ENCODE measurements at places on chromosomes 7 and 10.

- DNase-seq = no peak
Observed at GRCh38 chr7:126838194-126838593, 414.5 kb downstream of the GRM8 start.

DNA sequence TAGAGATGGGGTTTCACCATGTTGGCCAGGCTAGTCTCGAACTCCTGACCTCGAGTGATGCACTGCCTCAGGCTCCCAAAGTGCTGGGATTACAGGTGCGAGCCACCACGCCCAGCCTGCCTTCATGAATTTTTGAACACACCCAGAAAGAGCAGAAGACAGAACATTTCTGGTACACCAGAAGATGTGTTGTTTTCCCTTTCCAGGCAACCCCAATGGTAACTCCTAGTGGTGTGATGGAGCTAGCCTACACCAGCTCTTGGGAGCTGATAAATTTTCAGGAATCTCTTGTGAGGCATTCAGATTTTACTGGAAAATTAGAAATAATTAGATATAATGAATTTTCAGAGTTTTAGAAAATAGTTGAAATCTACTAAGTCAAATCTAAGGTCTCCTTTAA, 904 bp upstream of the CCDC7 start:
- DNase-seq = no peak

DNA sequence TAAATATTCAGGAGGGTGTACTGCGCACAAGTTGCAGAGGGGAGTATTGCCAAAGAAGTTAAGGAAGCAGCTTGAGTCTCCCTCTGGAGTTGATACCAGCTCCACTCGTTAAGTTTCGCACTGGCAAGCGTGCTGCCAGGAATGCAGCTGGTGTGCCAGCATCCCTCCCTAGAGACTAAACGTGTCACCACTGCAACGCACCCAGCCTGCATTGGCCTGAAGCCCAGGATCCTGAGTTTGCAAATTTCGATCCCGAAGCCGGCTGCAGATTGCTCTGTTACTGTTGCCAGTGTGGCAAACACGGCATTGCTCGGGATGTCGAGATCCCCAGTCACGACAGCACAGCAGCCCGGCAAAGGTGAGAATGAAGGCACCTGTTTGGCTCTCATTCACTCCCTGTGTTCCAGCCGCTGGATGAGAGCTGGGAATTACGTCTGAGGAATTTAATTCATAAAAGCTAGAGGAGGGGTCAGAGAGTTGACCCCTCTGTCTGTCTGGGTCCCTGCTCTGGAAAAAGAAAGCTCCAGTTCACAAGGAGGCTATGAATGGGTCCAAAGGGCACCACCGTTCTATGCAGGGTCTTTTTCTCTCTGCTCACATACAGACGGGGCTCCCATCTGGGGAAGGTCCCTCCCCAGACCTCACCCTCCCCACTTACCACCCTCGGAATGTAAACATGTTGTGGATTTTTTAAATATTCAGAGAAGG, 61.0 kb downstream of the NRP1 start:
- no peak for DNase-seq

DNA sequence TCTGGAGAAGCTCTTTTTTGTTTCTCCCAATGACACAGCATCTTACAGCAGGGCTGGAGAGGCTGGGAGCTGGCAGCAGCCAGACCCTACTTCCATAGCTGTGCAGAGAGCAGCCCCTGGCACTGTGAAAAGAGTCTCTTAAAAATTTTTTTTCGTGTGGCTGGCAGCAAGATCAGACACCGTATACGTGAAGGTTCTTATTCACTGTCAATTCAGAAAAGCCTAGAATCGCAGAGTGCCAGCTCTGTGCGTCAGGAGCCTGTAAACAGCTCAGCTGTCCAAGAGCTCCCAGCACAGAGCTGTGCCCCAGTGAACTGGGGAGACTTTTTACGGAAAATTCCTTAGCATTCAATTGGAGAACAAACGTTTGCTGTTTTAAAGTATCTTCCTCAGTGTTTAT, 6.5 kb downstream of the BAG3 start:
- no peak for DNase-seq

- DNase-seq = no peak
Observed at GRCh38 chr7:45691155-45691656, 117.0 kb downstream of the ADCY1 start.

- no peak for DNase-seq
Observed at GRCh38 chr7:36811807-36812206, 87.5 kb upstream of the AOAH start.

GRCh38 chr7:5217851-5218331, 27.9 kb downstream of the WIPI2 start:
- DNase-seq = no peak

- DNase-seq = no peak
Observed at GRCh38 chr7:49229246-49229645, 304.9 kb downstream of the CDC14C start.

DNA sequence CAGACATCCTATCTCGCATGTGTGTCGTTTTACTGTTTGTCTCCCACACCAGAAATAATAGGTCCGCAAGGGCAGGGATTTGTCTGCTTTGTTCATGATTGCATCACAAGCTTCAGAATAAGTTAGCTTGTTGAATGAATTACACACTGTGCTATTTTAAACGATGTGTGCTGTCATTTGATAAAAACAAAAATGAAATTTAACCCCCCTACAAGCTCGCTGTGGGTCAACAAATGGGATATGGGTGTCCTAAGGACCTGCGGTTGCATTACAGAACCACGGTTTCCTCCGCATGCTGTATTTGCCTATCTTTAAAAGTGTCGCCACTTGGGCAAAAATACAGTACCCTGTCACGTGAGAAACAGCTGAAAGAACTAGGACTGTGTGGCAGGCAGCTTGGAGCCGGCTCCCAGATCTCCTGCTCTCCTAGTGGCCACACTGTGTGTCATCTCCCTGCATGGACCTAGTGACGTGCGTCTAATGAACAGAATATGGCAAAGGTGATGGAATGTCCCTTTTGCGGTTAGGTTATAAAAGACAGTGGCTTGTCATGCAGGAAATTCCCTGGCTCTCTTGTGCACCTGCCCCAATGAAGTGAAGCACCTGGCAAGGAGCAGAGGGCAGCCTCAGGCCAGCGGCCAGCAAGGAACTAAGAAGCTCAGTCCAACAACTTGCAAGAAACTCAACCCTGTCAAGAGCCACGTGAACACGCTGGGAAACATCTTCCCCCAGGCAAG, 32.9 kb upstream of the CRYGN start:
- DNase-seq = no peak

DNA sequence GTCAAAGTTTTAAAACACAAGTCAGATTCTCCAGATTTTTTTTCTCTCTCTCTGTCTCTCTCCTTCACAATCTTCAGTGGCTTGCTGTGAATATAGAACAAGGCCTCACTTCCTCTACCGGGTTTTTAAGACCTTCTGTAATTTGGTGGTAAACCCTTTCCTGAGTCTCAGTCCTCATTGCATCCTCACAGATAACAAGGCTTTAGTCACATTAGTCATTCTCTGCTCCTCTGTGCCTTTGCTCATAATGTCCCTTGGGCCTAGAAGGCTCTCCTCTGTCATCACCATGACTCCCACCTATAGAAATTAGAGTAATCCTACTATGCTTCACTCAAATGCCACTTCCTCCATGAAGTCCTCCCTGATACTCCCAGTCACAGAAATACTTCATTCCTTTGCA, 172.7 kb upstream of the HPS1 start:
- no peak for DNase-seq

GRCh38 chr10:81034383-81034782, 496.7 kb downstream of the SH2D4B start:
- no peak for DNase-seq

DNA sequence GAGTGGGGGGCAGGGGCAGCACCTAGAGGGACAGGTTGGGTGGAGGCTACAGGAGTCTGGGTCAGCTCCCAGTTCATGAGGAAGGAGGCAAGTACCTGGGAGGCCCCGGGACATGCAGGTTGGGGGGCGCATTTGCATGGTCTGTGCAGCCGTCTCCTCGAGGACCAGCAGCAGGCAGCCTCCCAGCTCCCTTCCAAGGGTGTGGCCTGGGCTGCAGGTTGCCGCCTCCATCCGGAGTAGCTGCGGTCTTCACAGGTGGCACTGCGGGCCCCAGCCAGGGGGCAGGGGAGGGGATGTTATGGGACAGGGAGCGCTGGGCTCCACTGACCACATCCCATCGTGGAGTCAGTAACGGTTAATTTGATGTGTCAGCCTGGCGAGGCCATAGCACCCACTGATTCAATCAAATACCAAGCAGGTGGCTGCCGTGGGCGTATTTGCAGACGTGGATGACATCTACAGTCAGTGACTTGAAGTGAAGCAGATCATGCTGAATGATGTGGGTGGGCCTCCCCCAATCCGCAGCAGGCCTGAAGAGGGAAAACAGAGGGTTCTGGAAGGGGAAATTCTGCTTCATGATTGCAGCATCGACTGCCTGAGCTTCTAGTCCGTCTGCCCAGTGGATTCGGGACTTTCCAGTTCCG, 81.6 kb downstream of the PRKAG2 start:
- no peak for DNase-seq

- no peak for DNase-seq
Observed at GRCh38 chr7:135877805-135878204, 99.4 kb downstream of the MTPN start.

DNA sequence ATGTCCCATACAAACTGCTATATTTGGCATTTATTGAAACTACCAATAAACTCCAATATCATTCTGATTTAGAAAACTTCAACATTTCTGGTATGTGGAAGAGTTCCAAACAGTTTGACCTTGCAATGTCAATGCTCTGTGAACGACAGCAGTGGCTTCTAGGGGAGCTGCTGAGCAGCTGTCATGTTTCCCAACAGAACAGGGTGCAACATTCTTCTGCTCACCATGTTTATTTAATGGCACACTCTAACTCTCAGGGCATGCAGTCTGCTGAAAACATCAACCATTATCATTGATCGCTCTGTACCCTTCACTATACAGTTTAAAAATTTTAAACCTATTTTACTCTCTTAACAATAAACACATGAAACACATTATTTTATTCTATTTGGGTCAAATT, 25.9 kb downstream of the LMOD2 start:
- no peak for DNase-seq

GRCh38 chr10:14124941-14125340, 205.8 kb downstream of the FRMD4A start:
- DNase-seq = no peak

- no peak for DNase-seq
Observed at GRCh38 chr10:108753326-108753725, 1170.0 kb downstream of the XPNPEP1 start.

DNA sequence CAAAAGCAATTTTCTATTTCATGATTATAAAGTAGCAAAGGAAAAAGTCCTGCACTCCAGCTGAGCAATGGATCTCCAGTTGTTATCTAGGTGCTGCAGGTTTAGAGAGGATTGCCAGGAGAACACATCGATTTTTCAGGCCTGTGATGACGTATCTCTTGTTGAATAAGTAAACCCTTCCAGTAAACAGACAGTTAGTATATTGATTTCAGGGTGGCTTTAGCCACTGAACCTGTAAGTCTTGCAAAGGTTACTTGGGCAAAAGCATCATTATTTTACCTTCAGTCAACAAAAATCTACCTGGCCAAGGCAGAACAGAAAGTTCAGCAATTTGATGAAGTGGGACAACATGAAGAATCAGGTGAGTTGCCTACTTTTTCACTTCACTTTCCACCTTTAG, 12.3 kb downstream of the EGFR start:
- no peak for DNase-seq

GRCh38 chr7:151834271-151835035, 42.5 kb downstream of the PRKAG2 start:
- DNase-seq = no peak

DNA sequence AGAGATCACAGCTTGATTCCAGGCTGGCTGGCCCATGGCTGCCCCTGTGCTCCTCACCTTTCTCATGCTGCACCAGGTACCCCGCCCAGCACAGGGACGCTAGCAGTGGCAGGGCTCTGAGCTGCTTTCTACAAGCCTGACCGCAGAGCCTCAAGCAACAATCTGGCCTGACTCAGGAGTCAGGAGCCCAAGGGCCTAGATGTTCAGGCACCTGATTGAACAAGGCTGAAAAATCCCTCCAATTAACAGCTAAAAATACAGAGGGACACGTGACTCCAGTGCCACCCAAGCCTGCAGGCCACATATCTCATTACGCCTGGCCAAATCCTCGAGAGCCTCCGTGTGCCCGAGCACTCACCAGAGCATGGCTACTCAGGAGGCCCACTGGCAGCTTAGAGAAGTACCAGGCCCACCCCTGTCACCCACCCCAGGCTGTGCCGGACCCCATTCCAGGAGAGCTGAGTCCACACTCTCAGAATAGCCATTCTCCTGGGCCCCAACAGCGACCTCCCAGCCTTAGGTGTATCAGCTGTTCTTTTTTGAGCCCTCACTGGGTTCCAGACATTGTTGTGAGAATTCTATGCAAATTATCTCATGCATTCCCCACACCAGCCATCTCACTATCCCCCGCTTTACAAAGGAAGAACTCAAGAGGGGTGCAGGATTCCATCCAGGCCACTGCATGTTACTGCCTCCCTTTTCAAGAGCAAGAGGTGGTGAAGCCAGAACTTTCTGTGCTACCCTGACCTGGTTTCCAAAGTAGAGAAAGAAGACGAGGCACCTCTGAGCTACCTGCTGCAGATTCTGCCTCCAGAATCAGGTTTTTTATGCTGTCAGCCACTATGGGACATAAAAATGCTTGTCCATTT, 98.3 kb downstream of the COL13A1 start:
- DNase-seq = no peak

DNA sequence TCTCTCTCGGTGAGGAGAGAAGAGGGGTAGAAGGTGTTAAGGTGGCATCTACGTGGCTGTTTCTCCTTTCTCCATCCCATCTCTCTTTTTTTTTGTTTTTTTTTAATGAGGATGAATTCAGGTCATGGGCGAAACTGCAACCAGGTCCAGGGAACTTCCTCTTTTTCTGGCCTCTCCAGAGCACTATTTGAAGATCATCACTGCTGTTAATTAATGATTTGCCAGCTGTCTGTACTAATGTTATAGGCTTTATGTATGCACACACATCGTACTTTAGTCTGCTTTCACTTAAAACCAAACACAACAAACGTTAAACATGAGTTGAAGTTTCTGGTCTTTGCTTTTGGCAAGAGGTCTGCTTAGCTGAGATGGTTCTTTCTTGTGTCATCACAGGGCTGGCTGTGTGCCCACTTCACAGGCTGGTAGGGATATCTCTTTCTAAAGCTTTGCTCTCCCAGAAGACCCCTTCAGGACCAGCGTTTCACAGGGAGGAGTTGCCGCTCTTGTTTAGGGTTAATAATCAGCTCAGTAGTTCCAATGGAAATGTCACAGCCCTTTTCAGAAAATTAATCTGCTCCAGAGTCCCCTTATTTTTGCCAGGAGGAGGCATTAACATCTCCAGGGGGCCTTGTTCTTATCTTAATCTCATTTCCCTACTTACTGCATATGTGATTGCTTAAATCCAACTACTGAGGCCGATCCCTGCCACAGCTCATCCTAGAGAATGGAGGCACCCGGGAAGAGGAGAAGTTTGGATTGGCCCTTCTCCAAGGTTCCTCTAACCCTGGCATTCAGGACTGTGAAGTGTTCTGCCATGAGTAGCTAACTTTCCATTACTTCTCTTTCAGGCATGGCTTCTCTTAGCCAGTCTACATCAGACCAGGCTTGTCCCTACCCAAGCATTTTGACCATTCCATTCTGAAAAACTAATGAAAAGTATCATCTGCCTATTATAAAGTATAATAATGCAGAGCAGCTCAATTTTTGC, 273.9 kb upstream of the NFE2L3 start:
- DNase-seq = no peak

GRCh38 chr10:127176649-127177048, 19.7 kb downstream of the INSYN2A start:
- no peak for DNase-seq

GRCh38 chr10:34254596-34254995, 560.5 kb downstream of the PARD3 start:
- DNase-seq = no peak

- no peak for DNase-seq
Observed at GRCh38 chr10:47166405-47166777, 133.6 kb upstream of the GDF10 start.
